ENCODE measurements at places on chromosomes 4 and X. TPM values are rescaled to one million over a fixed set of nuclear protein-coding genes. Genes with fewer than 3 reads are reported as not detected.

- no peak for DNase-seq
These were observed 25.5 kb downstream of the GALNT7 start for GRCh38 chr4:173194157-173194556.

DNA sequence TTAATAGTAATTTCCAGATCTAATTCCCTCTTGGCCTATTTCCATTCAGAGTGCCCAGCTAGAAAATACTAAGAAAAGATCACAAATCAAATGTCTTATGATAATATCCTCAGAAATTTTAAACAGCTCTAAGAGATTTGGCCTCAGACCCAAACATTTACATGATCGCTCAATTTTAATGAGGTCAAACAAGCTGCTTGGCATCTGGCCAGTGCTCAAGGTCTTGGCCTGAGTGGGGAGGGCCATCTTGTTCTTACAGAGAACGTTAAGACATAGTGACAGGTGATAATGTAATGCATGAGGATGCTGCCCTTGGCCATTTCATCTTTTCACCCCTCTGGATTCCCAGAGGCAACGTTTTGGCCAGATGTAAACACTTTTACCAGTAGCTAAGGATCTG is 159.2 kb upstream of the SLC7A11 start:
- DNase-seq = no peak

DNA sequence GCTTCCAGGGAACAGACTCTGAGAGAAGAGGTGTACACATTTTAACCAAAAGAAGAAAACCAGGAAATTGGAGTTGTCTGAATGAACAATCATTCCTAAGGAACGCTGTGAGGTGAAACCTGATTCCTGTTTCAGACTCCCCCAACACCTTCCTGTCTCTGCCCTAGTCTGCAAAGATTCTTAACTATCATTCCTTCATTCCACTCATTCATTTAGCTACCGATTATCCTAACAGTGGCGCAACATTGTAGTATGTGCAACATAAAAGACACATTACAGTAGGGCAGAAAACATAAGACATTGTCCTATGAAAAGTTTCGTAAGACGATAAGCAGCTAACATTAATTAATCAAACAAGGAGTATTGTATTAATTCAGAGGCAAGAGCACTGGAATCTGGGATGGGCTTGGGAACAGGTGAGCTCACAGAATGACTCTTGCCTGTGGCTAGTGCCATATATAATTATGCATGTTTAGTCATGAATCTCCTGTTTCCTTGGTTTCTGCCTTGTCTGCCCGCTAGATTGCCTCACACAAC is 23.8 kb upstream of the ADH7 start:
- DNase-seq = no peak

Gene STATH
- not detected for total RNA-seq

Gene SUPT20HL2
- total RNA-seq = 1.9 TPM

Gene IQCM
- not detected for total RNA-seq

Gene FAAH2
- total RNA-seq = 0.60 TPM

Gene RIBC1
- total RNA-seq = 0.56 TPM

GRCh38 chr4:185865901-185866328 is 53.9 kb upstream of the SORBS2 start:
- no peak for DNase-seq

DNA sequence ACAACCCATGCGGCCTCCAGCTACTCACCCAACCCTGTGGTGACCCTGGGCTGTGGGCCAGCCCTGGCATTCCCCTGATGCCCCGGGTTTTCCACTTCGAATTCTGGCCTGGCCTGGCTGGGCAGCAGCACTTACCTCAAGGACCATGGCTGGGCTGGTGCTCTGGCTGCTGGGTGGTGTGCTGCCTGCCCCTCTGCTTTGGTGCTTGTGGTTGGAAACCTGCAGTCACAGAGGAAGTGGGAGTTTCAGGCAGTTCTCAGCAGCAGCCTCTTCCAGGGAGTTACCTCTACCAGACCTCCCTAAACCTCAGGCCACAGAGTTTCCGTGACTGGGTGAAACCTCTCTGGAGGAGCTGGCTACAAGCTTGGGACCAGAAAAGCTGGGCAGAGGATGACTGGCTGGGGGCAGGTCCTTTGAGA is at the start of gene CXCR3:
TSS of gene CXCR3 (minus strand) at position 209 of the 419 bp plus-strand sequence. CDS start at position 147, 62 bp downstream.
- DNase-seq = no peak
